ENCODE measurements at places on chromosomes 4 and X.

GRCh38 chr4:139761461-139761860, 95.8 kb downstream of the MGST2 start:
- H3K4me1 ChIP-seq = no peaks in the 10 kb centered on the region
- DNase-seq = no peak
- H3K36me3 ChIP-seq = no peaks in the 10 kb centered on the region

DNA sequence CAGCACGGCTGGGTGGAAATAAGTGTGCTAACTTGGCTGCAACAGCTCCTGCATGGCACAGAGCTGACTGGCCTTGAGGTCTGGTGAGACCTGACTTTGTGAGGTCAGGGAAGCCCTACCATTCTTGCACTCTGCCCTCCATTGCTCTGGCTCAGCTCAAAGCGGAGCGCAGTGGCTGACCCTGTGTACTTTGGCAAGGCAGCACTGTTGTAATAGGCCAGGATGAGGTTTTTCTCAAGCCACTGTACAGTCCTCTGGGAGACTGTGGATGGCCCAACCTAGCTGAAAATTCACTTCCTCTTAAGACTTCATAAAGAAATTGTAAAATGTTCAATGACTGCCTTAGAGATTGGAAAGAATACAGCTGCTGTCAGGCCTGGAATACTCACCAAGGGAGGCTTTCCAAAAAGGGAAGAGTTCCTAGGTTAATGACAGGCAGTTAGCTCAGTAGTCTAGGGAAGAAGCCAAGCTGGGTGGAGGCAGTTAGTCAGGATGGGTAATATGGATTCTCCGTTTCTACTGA, 129.8 kb downstream of the GUCY2F start:
- H3K4me3 ChIP-seq = no peak overlapping the region
- no peak overlapping the region for H3K27ac ChIP-seq
- H3K4me1 ChIP-seq = no peaks in the 10 kb centered on the region
- H3K36me3 ChIP-seq = no peaks in the 10 kb centered on the region
- H3K27me3 ChIP-seq = no peaks in the 10 kb centered on the region

GRCh38 chrX:17833954-17834353, 27.1 kb downstream of the RAI2 start:
- DNase-seq = no peak
- no peaks in the 10 kb centered on the region for H3K4me1 ChIP-seq
- H3K27ac ChIP-seq = no peak overlapping the region
- H3K36me3 ChIP-seq = no peaks in the 10 kb centered on the region

GRCh38 chrX:31590581-31591114, 518.8 kb upstream of the FTHL17 start:
- H3K27me3 ChIP-seq = no peaks in the 10 kb centered on the region
- no peaks in the 10 kb centered on the region for H3K36me3 ChIP-seq
- no peak overlapping the region for H3K27ac ChIP-seq

DNA sequence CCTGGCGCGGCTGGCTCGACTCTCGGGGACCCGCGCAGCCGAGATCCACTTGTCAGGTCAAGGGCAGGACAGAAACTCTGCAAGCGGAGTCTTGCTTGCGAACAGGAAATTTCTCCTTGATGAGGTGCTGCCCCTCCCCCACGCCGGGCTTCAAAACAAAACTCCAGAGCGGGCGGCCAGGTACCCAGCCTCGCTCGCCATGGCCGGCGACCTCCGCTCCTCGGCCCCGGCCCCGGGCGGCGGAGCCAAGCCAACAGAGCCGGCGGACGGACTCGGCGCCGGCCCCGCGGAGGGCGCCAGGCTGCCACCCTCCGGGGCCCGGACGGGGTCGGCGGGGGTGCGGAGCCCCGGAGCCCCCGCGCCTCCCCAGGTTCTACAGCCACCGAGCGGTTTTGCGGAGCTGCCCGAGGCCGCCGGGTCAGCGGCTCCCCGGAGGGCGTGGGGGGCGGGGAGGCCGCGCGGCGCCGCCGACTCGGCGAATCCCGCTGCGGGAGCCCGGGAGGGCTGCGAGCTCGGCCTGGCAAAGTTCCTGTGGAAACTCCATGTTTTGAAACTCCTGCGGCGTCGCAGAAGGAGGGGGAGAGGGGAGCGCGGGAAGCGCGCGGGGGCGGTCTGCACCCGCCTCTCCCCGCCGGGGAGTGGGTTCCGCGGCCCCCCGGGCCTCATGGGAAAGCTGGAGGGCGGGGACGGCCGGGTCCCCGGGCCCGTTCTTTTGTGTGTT, 11.7 kb upstream of the BCOR start:
- peaks cover 24% of the 10 kb centered on the region for H3K27me3 ChIP-seq
- H3K4me1 ChIP-seq = peaks cover 21% of the 10 kb centered on the region
- H3K4me3 ChIP-seq = peak overlapping the region; percentile 47
- DNase-seq = peak; percentile 53
- no peaks in the 10 kb centered on the region for H3K36me3 ChIP-seq

DNA sequence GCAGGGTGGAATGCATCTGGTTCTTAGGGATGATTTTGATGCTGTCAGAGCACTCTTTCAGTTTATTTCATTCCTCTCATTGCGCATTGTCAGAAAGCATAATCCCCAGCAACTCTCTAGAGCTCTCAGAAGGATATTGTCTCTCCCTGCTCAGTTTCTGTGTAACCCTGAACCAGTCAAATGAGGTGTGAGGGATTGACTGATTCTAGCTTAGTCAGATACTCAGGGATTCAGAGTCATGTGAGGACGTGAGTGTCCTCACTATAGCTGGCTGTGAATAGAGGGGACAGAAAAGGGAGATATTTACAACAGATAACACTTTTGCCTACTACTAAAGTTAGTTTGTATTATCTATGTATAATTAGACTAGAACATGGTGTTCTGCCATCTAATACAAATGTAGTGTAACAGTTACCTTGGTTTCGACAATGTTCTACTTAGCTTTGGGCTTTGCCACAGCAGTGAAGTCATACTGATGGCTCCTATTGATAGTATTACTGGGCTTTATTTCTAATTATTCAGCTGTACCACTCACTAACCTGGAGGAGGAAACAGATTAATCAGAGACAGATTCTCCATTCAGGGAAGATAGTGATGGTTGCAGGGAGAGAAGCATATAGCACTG, 19.5 kb downstream of the AP1AR start:
- no peaks in the 10 kb centered on the region for H3K4me1 ChIP-seq
- H3K4me3 ChIP-seq = no peak overlapping the region
- DNase-seq = no peak
- no peaks in the 10 kb centered on the region for H3K27me3 ChIP-seq
- no peaks in the 10 kb centered on the region for H3K36me3 ChIP-seq

GRCh38 chr4:146288193-146288592, 73.9 kb downstream of the REELD1 start:
- peaks cover 7% of the 10 kb centered on the region for H3K36me3 ChIP-seq
- no peaks in the 10 kb centered on the region for H3K27me3 ChIP-seq
- no peak overlapping the region for H3K27ac ChIP-seq
- H3K4me1 ChIP-seq = no peaks in the 10 kb centered on the region
- no peak for DNase-seq

- no peaks in the 10 kb centered on the region for H3K36me3 ChIP-seq
- no peak overlapping the region for H3K27ac ChIP-seq
- H3K27me3 ChIP-seq = no peaks in the 10 kb centered on the region
- H3K4me3 ChIP-seq = no peak overlapping the region
These were observed 42.1 kb upstream of the PRDM5 start for GRCh38 chr4:120964596-120964995.
